ENCODE measurements at places on chromosomes 5 and 9.

DNA sequence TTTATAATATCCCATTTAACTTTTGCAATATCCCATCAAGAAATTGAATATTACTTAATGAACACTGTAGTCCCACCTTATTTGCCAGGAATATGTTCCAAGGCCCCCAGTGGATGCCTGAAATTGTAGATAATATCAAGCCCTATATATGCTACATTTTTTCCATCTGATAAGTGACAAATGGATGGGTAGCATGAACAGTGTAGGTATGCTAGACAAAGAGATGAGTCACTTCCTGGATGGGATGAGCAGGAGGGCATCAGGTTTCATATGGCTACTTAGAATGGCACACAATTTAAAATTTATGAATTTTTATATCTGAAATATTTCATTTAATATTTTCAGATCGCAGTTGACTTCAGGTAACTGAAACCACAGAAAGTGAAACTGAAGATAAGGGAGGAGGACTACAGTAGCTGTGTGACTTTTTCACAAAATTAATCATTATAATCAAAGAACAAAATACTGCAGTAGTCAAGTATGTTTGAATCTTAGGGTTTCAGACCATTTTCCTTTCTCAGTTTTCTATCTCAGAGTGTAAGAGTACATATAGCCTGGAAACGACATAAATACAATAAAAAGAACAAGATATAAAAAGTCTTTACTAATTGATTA lies 636.4 kb upstream of the ARRDC3 start:
- H3K36me3 ChIP-seq, result no peaks in the 10 kb centered on the region
- no peak overlapping the region for H3K27ac ChIP-seq
- H3K27me3 ChIP-seq, result no peaks in the 10 kb centered on the region
- H3K4me1 ChIP-seq, result peaks cover 8% of the 10 kb centered on the region
- DNase-seq, result no peak

GRCh38 chr5:176425791-176426190 lies 9.5 kb upstream of the CLTB start:
- no peak overlapping the region for H3K4me3 ChIP-seq
- H3K27ac ChIP-seq, result no peak overlapping the region
- no peaks in the 10 kb centered on the region for H3K4me1 ChIP-seq
- no peak for DNase-seq
- peaks cover 2% of the 10 kb centered on the region for H3K36me3 ChIP-seq

- peaks cover 20% of the 10 kb centered on the region for H3K36me3 ChIP-seq
- no peak for DNase-seq
- peaks cover under 1% of the 10 kb centered on the region for H3K4me1 ChIP-seq
- H3K27me3 ChIP-seq, result no peaks in the 10 kb centered on the region
- H3K27ac ChIP-seq, result no peak overlapping the region
- no peak overlapping the region for H3K4me3 ChIP-seq
Observed at GRCh38 chr9:135857843-135858242, 49.5 kb downstream of the CAMSAP1 start.

DNA sequence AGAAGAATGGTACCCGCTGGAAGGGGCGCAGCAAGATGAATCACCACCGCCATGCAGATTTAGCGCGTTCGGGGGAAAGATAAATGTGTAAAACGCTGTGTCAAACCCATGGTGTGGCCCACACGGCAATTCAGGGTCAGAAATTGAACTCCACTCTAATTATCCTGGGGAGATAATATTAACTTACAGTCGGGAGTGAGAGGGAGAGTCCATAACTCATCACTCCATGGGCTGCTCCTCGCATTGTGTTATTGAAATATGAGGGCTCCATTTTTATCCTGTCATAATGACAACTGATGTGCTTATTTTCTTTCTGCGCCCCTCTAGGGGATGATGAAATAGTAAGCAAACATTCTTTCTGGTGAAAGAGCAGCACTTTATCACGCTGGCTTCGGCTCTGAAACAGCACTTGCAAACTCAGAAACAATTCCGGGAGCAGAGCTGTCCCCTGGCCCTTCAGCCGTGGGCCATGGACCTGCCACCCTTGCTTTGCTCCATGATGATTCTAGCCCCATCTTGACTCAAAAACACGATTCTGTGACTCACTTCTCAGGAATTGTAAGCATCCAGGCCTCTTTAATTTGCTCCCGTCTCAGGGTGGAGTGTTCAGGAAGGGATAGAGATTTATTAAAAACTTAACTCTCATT lies 431.6 kb downstream of the IRX1 start:
- no peak for DNase-seq
- H3K27me3 ChIP-seq, result no peaks in the 10 kb centered on the region
- peaks cover 7% of the 10 kb centered on the region for H3K4me1 ChIP-seq
- no peak overlapping the region for H3K27ac ChIP-seq

DNA sequence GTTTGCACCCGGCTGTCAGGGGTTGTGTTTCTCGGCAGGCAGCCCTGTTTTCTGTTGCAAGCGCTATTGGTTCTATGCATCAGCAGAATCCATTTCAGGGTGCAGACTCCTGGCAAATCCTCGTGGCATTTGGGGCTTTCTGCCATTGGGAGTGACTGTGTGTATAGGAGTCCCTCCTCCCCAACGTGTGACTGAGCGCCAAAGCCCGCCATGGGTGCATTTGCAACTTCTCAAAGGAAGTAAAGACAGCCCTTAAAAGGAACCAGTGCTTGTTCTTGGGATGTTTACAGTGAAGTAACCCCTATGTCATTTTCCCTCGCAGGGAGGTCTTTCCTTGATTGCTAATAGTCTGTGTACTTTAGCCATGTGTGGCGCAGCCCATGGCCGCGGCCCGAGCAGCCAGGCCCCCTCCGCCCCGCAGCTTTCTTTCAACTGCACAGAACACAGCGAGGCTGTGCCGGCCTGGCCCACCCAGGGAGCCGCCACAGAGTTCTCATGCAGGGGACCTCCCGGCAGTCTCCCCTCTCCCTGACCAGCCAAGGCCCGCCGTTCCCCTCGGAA lies 175.6 kb downstream of the HSD17B3 start:
- no peaks in the 10 kb centered on the region for H3K4me1 ChIP-seq
- no peaks in the 10 kb centered on the region for H3K36me3 ChIP-seq
- H3K27ac ChIP-seq, result no peak overlapping the region
- peaks cover 32% of the 10 kb centered on the region for H3K27me3 ChIP-seq

- no peak overlapping the region for H3K4me3 ChIP-seq
- no peaks in the 10 kb centered on the region for H3K36me3 ChIP-seq
- DNase-seq, result no peak
- H3K27ac ChIP-seq, result no peak overlapping the region
Observed at GRCh38 chr5:54603372-54603771, 85.8 kb downstream of the SNX18 start.

Measured in progenitor cell of endocrine pancreas (in vitro differentiated cells).